ENCODE measurements at places on chromosomes 1 and 21.

DNA sequence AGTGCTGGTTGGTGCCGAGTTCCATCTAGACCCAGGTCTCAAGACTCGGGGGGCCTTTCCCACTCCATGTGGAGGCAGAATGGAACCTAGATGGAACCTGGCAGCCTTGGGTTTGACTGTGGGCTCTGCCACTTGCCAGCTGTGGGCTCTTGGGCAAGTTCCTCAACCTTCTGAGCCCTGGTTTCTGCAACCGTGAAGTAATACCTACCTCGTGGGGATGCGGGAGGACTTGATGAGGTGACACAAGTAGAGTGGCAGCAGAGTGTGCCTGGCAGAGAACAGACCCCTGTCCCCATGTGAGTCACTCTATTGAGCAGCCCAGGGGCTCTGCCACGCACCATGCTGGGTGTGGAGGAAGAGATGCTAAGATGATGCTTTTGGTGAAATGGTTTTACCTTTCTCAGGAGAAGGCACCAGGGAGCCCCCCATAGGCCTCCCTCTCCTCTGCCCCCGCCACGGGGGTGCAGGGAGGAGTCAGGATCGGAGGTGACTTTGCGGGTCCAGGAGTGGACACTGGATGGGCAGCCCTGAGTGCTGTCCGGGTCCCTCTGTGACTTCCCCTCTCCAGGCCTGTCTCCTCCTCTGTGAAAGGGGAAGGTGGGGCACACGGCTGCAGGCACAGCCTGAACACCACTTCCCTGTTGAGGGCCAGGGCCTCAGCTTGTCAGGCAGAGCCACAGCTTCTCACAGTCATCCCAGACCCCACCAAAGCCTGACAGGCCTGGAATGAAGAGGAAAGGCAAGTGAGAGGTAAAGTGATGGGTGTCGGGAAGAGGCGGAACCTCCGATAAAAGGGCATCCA is 36.7 kb upstream of the EDN2 start:
- no peak for DNase-seq

GRCh38 chr1:40409467-40409866 is 35.9 kb downstream of the SMAP2 start:
- DNase-seq: no peak

- no peak for DNase-seq
Measured at GRCh38 chr1:113433184-113433583, 42.9 kb downstream of the MAGI3 start.

DNA sequence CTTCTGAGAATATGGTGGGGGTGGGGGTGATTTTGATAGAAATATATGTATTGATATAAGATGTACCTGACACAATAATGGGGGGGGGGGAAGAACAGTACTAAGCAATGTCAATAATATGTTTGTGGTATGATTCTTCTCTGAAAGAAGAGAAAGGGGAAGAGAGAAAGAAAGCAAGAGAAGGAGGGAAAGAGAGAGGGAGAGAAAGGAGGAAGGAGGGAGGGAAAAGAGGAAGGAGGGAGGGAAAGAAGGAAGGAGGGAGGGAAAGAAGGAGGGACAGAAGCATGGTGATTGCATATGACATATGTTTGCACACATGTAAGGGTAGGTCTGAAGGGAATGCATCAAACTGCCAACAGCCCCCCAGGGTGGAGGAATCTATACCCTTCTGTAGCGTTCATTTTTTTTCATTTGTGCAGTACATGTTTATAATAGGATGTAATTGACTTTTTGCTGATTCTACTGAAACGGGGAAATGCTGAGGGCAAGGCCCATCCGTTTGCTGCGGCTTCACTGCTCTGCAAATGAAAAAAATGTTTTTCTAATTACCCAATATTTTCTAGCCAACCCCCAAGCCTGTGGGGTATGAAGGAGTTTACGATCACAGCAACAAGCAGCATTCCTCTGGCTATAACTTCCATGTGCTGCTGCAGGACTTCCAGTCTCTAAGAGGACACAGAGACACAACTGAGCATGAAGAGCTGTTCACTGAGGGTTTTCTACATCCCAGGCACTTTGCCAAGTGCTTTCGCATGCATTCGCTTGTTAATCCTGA is 119.3 kb upstream of the ZC3H12A start:
- DNase-seq: no peak

DNA sequence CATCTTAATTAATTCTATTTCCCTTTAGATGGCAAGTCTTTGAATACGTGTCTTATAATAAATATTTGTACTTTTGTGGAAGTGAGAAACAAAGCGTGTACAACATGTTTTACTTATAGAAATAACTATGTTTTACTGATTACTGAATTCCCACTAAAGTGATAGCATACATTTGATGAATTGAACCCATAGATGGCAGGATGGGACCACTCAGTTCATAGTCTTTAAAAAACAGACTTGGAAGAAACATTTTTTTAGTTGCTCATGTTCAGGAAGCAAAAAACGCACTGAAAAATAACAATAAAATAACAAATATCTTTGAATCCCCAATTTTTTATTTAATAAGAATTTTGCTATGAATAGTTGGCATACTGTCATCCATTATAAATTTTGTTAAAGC is 507.1 kb upstream of the ZRANB2 start:
- no peak for DNase-seq

DNA sequence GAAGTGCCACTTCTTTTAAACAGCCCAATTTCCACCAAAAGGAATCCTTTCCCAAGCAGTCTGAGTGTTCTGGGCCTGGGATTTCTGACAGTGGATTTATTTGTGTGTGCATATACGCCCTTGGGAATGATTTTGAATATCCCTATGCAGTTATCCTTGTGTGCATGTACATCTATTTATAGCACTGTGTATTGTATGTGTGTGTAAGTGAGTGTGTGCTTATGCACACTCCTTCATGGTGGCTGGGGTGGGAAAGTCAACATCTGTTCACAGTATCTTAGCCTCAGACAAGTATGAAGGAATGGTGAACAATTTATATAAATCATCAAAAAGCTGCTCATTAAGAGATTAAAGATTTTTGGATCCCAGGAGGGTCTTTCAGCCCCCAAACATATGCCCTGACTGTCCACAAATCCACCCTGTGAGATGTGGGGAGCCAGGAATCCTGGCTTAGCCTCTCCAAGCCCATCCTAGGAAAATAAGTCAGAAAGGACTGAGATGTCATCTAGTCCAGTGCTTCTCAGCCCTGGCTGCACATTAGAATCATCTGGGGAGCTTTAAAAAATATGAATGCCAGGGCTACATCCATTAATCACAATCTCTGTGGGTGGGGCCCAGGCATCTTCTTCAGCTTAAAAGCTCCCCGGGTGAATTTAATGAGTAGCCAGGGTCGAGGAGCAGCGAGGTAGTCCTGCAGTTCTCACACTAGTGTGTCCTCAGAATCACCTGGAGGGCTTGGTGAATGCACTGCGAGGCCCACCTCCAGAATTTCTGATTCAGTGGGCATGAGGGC is 101.4 kb downstream of the PLXNA2 start:
- peak; percentile 59 for DNase-seq

GRCh38 chr1:179598631-179599030 is 7.0 kb downstream of the TDRD5 start:
- DNase-seq: no peak

DNA sequence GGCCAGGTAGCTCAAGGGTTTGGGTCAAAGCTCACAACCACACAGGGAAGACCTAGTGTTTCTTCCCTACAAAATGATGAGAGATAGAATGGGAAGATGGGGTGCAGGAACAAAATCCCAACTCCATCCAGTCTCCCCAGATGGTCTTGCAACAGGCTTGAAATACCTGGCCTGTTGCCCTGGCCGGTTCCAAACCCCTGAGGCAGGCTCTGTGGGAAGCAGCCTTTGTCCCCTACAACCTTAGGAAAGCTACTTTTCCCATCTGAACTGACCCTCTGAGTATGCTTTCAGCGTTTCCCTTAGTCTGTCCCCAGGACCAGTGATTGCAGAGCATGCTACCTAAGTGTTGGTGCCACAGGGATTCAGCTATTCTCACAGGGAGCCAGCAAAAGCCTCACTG is 104.0 kb downstream of the GDAP2 start:
- DNase-seq: peak; percentile 65

GRCh38 chr1:196550731-196551130 is 57.5 kb downstream of the KCNT2 start:
- DNase-seq: no peak

GRCh38 chr1:197441999-197442414 is 174.0 kb downstream of the CRB1 start:
- DNase-seq: no peak

GRCh38 chr1:67175530-67176087 is 9.4 kb downstream of the IL23R start:
- no peak for DNase-seq

- DNase-seq: no peak
Measured at GRCh38 chr1:40389322-40389803, 15.8 kb downstream of the SMAP2 start.

DNA sequence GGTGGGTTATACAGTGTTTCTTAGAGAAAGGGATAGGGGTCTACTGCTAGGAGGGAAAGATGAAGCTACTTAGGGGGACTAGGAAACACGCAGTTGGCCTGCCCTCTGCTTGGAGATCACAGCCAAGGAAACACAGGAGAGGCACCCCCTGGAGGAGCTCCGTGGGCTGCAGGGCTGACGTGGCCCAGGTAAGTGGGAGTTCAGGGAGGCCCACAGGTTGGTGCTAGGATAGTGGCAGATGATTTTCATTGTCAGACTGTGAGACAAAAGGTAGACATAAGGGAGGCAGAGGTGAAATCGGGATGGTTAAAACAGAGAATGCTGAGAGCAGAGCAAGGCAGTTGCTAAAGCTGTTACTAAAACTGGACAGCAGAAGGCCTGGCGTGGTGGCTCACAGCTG is 463.0 kb downstream of the DSCAM start:
- no peak for DNase-seq

GRCh38 chr1:5640845-5641244 is 351.4 kb downstream of the NPHP4 start:
- no peak for DNase-seq

DNA sequence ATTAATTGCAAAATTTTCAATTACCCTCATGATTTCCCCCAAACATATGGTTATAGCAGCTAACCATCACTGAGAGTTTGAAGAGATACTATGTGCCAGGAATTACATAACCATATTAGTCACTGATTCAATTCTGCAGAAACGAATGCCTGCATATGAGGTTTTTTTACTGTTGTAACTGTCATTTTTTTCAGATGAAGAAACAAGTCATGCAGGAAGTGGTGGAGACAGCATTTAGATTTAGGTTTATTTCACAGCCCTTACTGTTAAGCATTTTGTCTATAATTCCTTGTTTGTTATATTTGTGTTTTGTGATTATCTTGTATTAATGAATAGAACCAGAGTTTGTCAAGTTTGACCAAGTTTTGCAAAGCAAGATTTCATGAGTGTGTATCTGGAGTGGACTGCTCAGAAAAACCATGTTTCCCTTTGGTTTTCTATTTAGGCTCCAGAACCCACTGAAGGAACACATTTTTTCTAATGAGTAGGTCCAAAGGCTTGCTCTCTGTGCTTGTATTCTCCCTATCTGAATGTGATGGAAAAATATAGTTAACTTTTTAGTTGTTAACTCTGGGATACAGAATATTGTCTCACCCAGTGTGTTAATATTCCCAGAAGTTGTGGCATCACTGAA is 308.5 kb upstream of the ADAMTS5 start:
- no peak for DNase-seq

- no peak for DNase-seq
Measured at GRCh38 chr1:94955767-94956632, 29.1 kb upstream of the CNN3 start.

GRCh38 chr1:187477103-187477502 is 648.4 kb downstream of the PLA2G4A start:
- DNase-seq: no peak

- no peak for DNase-seq
Measured at GRCh38 chr1:246153796-246154212, 353.3 kb downstream of the SMYD3 start.

- no peak for DNase-seq
Measured at GRCh38 chr1:244336232-244336899, 115.3 kb downstream of the ADSS2 start.

- DNase-seq: no peak
Measured at GRCh38 chr1:31831397-31832378, 15.9 kb upstream of the SPOCD1 start.

- no peak for DNase-seq
Measured at GRCh38 chr1:87918398-87918797, 589.7 kb downstream of the LMO4 start.

GRCh38 chr21:43658769-43659135 is 536 bp downstream of the HSF2BP start:
- no peak for DNase-seq

DNA sequence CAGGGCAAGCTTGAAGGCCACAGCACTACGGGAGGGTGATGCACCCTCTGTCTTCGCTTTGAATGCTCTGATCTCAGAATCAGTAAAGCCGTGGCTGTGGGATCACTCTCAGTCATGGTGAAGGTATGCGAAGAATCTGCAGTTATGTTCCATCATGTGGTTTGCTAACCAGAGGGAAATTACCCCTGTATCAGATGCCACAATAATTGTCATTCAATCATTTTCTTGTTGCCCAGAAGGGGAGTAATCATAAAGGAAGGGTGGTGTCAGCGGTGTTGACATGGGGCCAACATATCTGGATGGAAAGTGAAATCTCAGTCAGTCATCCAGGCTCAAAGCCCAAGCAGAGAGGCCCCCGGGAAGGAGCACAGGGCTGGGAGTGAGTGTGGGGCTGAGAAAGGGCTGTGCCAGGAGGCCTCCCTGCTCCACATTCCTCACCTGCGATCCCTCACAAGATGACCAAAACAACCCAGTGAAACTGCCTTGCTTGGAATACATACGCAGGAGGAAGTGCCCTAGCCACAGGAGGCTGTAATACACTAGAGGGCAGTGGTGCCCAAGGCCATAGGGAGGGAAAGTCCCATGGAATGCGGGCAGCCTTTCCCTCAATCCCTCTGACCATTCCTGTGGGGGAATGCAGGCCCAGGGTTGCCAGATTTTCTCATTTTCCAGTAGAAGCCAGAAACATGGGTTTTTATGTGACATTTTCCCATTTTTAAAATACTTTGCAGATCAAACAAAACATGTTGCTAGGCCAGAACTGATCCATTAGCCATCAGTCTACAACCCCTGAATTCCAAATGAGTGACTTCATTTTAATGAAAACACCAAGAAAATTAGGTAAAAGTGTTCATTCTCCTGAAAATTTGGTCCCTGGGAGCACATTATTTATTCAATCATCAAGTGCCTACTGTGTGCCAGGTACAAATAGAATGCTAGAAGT is 95.7 kb upstream of the VANGL1 start:
- peak; percentile 68 for DNase-seq

- DNase-seq: peak; percentile 70
Measured at GRCh38 chr21:38159355-38159754, 97.4 kb upstream of the KCNJ15 start.

- DNase-seq: no peak
Measured at GRCh38 chr21:30942192-30942591, 60.8 kb upstream of the KRTAP11-1 start.

- DNase-seq: no peak
Measured at GRCh38 chr1:41135196-41135947, 106.7 kb downstream of the SCMH1 start.

GRCh38 chr21:26818906-26819305 is 26.3 kb downstream of the ADAMTS1 start:
- no peak for DNase-seq

GRCh38 chr1:54577612-54578011 is 29.6 kb downstream of the ACOT11 start:
- DNase-seq: peak; percentile 87

- DNase-seq: no peak
Measured at GRCh38 chr1:214272964-214273533, 7.9 kb upstream of the SMYD2 start.

GRCh38 chr1:1118876-1119220 is 3.0 kb upstream of the C1orf159 start:
- DNase-seq: peak; percentile 39

Data from tibial artery (tissue), 4 donors.